Dorsolateral prefrontal cortex (tissue), 122 donors: ENCODE measurements at places on chromosomes 4 and X.

DNA sequence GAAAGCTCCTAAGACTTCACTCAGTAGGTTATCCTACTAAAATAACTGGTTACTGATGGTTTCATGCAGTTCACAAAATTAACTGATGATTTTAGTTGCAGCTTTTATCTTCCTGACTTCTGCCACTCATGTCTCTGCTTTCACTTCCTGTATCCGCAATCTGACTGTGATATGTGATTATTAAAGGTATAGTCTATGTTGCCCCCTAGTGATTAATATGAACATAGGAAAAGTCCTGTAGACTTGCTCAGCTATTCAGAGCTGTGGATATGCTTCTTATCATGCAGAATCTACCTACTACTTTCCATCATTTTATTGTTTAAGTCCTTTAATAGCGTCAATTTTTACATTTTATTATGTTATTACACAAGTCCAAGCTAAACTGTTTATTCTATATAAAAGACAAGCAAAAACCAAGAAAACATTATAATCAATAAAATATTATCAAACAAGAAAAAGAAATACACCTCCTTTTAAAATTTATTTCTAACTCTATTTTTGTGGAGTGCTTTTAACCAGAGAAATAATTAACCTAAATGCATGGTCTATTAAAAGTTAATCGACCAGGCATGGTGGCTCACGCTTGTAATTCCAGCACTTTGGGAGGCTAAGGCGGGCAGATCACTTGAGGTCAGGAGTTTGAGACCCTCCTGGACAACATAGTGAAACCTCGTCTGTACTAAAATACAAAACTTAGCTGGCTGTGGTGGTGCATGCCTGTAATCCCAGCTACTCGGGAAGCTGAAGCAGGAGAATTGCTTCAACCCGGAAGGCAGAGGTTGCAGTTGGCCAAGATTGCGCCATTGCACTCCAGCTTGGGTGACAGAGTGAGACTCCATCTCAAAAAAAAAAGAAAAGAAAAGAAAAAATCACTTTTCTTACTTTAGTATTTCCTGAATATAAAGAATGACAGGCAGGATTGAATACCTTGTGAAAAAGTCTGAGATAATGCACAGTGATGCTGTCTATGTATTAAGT lies 40.4 kb upstream of the TLR2 start:
- no peak for DNase-seq

DNA sequence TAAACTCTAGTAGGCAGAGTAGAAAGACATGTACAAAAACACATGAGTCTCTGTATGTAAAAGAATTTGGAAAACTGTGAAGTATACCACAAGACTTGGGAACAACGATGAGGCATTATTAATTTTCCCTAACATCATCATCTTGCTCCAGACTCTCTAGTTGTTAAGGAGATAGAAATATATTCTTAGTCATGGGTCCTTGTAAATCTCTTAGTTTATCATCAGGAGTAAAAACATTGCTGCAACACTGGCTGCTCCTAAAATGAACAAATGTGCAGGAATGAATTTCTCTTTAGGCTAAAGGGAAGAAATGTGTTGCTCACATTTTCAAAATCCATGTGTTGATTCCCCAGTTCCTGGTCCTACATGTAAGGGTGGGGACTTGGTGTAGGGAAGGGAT lies 384.6 kb downstream of the STIM2 start:
- no peak for DNase-seq

- DNase-seq, result peak; percentile 5
Measured at GRCh38 chrX:136608295-136608933, 39.5 kb upstream of the CD40LG start.

GRCh38 chr4:18815081-18815778 lies 793.7 kb upstream of the LCORL start:
- DNase-seq, result no peak

DNA sequence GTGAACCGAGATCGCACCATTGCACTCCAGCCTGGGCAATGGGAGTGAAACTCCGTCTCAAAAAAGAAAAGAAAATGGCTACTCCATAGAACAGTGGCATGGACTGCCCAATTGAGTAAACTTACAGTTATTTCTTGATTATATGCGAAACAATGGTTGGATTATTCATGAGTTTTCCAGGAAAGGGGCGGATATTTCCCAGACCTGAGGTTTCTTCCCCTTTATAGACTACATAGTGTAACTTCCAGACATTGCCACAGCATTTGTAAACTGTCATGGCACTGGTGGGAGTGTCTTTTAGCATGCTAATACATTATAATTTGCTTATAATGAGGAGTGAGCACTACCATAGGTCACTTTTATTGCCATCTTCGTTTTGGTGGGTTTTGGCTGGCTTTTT lies 14.1 kb upstream of the MRPL1 start:
- no peak for DNase-seq

GRCh38 chrX:139112432-139112831 lies 400.9 kb upstream of the FGF13 start:
- no peak for DNase-seq

DNA sequence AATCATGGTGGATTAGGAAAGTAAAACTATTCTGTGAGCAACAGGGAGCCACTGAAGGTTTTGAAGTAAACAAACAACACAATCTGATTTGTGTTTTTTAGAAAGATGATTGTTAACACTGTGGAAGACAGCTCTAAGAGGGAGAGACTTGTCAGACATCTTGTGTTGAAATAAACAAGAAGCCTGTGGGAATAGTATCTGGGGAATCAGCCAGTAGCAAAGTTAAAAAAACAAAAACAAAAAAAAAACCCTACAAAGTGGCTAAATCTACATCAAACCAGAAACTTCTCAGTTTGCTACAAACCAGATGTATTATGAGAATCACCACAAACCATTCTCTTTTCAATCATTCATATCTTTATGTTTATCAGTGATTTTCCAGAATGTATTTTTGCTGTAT lies 125.7 kb upstream of the GPC4 start:
- no peak for DNase-seq

GRCh38 chrX:111339212-111339611 lies 68.9 kb upstream of the CAPN6 start:
- no peak for DNase-seq

GRCh38 chr4:47251348-47252135 lies 212.0 kb downstream of the COMMD8 start:
- no peak for DNase-seq

DNA sequence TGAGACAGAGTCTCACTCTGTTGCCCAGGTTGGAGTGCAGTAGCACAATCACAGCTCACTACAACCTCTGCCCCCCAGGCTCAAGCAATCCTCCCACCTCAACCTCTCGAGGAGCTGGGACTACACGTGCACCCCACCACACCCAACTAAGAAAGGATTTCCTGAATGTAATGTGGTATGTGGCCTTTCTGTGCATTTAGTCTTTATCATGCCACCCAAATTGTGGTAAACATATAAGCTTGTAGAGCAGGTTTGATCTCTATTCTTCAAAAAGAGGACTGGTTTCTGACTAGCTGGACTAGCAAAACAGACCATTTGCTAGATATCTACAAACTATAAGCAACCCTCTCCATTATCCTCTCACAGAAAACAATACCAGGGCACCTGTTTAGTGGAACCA lies 33.6 kb downstream of the ELOVL6 start:
- DNase-seq, result no peak

GRCh38 chrX:18996536-18996935 lies 12.6 kb upstream of the PHKA2 start:
- DNase-seq, result no peak
